IMR-90 (cell line): ENCODE measurements at places on chromosomes 5 and 9. TPM values are rescaled to one million over a fixed set of nuclear protein-coding genes. Genes with fewer than 3 reads are reported as not detected.

DNA sequence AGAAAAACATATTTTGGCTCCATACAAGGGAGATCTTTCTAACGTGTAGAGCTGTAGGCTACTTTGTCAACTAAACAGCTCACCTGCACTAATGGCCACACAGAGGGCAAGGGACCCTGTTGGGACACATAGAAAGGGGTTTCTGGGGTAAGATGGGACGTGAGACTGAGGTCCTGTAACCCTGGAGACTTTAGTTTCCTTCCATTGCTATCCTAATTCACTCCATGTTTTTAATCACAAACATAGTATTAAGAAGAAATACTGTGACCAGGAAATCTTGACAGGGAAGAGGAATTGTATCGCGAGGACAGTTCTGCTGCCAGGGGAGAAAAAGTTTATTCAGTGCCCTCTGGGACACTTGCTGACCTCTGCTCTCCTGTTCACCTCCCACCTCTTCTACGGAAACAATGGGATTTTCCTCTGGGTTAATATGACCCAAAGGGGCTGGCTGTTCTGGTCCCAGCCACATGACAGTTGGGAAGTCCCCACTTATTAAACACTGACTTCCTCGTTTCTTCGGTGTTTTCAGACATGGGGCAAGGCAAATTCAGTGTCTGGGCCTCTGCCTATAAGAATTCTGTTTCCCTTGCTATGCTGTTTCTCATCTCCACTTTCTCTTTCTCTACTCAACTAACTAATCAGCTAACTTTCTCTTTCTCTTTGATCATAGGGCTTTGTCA lies 106.9 kb upstream of the SEMA6A start:
- no peak for DNase-seq
- H3K4me3 ChIP-seq: no peak overlapping the region

The PRSS3 gene
- total RNA-seq: 16.4 and 26.9 TPM in 2 replicates

GRCh38 chr5:1759378-1759970 lies 40.2 kb downstream of the MRPL36 start:
- H3K27ac ChIP-seq: no peak overlapping the region
- no peak for DNase-seq
- H3K4me1 ChIP-seq: no peaks in the 10 kb centered on the region
- H3K27me3 ChIP-seq: peaks cover 17% of the 10 kb centered on the region; the same call in 1 of the 2 replicates

DNA sequence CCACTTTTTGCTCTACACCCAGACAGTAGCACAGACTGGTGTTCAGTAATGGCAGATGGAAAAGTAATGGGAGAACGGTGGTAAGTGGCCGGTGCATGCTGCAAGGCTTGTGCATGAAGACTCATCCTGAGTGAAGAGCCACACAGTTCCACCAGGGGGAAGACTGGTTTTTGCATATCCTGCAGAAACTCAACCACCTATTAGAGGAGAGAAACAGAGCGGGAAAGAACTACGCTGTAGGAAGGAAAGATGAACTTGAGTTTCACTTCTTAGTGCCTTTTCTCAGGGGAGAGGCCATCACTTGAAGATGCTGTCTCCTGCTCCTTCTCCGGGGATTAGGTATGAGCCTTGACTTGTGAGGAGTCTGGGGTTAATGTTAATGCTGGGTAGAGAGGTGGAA lies 9.4 kb upstream of the PRSS3 start:
- H3K4me1 ChIP-seq: peaks cover 4% of the 10 kb centered on the region; the same call in 1 of the 2 replicates
- no peak overlapping the region for H3K4me3 ChIP-seq
- no peak overlapping the region for H3K27ac ChIP-seq
- no peaks in the 10 kb centered on the region for H3K36me3 ChIP-seq
- peak; percentile 28 for DNase-seq
- H3K27me3 ChIP-seq: peaks cover 15% of the 10 kb centered on the region

GRCh38 chr5:120502531-120502930 lies 38.4 kb downstream of the PRR16 start:
- H3K4me1 ChIP-seq: peaks cover 3% of the 10 kb centered on the region; the same call in 1 of the 2 replicates
- no peak overlapping the region for H3K27ac ChIP-seq
- DNase-seq: no peak
- H3K36me3 ChIP-seq: no peaks in the 10 kb centered on the region

DNA sequence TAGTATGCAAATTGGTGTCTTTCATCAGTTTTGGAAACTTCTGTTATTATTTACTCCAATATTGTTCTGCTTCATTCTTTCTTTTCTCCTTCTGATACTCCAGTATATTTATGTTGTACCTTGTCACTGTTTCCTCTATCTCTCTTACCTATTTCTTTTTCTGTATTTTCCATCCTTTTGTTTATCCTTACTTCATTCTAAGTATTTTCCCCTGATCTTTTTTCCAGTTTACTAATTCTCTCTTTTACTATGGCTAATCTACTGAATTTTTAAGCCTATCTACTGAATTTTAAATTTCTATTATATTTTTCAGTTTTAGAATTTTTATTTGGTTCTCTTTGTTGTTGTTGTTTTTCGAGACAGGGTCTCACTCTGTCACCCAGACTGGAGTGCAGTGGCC lies 7.4 kb downstream of the SMIM3 start:
- H3K27me3 ChIP-seq: no peaks in the 10 kb centered on the region
- DNase-seq: no peak
- H3K27ac ChIP-seq: no peak overlapping the region
- H3K36me3 ChIP-seq: no peaks in the 10 kb centered on the region
- peaks cover 30% of the 10 kb centered on the region for H3K4me1 ChIP-seq
- no peak overlapping the region for H3K4me3 ChIP-seq

DNA sequence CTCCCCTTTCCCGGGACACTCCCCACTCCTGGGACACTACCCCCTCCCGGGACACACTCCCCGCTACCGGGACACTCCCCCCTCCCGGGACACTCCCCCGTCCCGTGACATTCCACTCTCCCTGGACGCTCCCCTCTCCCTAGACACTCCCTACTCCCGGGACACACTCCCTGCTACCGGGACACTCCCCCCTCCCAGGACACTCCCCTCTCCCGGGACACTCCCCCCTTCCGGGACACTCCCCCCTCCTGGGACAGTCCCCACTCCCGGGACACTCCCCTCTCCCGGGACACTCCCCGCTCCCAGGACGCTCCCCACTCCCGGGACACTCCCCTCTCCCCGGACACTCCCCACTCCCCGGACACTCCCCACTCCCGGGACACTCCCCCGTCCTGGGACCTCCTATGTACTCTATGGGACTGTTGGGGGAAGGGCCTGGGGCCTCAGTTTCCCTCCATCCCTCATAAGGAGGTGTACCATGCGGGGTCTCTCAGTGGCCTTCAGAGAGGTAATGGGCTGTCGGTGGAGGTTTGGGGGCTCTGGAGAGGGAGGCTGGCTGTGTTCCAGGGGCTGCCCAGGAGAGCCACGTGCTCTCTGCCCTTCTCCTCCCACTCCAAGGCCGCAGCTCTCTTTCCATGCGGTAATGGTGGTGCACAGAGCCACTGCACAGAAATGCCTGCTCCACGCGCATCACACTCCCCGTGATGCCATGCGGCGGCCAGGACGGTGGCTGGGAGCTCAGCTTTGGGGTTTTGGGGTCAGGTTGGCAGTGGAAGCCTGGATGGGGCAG lies 96.2 kb downstream of the RXRA start:
- no peaks in the 10 kb centered on the region for H3K27me3 ChIP-seq
- DNase-seq: no peak
- no peaks in the 10 kb centered on the region for H3K4me1 ChIP-seq
- peaks cover 72% of the 10 kb centered on the region for H3K36me3 ChIP-seq

DNA sequence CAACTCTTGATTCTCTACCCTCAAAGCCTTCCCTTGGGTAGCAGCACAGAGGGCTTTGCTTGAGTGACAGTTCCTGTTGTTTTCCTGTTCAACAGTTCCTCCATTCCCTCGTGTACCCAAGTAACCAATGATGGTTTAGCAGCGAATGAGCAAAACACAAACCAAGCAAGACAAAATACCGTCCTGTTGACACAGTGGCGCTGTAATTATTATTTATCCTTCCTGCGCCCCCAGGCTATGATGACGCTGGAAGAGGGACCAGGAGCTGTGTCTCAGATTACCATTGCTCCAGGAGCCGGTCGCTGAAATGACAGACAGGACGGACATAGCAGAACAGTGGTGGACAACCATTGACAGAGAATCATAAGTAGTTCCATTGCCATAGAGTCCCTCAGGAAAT lies 154.8 kb downstream of the GADD45G start:
- H3K27ac ChIP-seq: no peak overlapping the region
- H3K4me3 ChIP-seq: no peak overlapping the region
- no peaks in the 10 kb centered on the region for H3K36me3 ChIP-seq

DNA sequence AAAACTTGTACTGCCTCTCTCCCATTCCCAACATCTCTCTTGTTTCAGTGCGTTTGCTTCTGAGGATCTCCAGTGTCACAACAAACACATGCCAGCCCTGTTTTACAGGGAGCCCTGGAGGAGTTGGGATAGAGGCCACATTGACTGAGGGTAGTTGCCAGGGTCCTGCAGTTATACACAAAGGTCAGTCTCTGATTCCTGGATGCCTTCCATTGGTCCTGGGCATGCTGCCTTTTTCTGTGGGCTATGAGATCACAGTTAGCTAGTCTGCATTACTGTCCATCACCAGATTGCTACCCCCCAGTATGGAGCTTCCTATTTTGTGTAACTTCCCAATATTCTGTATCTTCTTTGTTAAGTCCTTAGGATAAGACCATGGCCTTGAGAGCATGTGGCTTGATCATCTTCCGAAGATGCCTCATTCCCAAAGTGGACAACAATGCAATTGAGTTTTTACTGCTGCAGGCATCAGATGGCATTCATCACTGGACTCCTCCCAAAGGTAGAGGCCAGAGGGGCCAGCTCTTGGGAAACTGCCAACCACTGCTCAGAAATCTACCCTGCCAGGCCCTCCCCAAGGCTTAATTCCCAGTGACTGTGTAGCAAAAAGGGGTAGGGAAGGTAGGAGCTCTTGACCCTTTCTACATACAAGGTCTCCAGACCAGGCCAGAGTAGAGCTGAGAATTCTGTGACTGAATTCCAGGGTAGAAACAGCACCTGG lies 9.5 kb downstream of the NUDT2 start:
- H3K4me3 ChIP-seq: no peak overlapping the region
- H3K27me3 ChIP-seq: no peaks in the 10 kb centered on the region
- H3K4me1 ChIP-seq: no peaks in the 10 kb centered on the region
- H3K27ac ChIP-seq: no peak overlapping the region
- DNase-seq: no peak

DNA sequence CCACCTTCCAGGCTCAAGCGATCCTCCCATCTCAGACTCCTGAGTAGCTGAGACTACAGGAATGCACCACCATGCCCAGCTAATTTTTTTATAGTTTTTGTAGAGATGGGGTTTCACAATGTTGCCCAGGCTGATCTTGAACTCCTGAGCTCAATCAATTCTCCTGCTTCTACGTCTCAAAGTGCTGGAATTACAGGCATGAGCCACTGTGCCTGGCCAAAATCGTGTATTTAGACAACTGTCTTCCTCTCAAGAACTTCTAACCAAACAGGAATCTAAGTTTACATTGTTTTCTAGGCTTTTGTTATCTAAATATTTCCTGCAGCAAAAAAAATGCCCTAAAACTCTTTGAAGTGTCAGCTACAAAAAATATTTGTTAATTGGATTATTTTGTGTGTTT lies 78.8 kb downstream of the NLN start:
- H3K4me3 ChIP-seq: no peak overlapping the region
- H3K4me1 ChIP-seq: peaks cover 11% of the 10 kb centered on the region
- peaks cover 1% of the 10 kb centered on the region for H3K36me3 ChIP-seq
- no peaks in the 10 kb centered on the region for H3K27me3 ChIP-seq

DNA sequence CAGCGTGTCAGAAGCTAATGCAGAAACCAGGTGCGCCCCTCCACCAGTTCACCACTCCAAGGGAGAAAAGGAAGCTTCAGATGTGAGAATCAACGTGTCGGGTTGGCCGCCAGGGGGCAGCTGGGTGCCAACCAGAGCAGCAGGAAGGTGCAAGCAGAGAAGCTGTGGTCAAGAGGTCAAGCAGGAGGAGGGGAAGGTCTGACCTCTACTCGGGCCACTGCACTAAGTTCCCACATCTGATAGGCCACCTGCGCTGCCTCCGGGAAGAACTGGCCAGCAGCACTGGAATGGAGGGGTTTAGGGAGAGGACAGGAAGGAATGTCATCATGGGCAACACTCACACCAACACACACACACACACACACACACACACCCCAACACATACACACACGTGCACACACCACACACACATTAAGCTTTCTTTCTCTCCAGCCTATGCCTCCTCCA lies 31.4 kb downstream of the ANXA6 start:
- H3K4me3 ChIP-seq: no peak overlapping the region
- peaks cover 2% of the 10 kb centered on the region; the same call in 1 of the 2 replicates for H3K4me1 ChIP-seq
- no peaks in the 10 kb centered on the region for H3K27me3 ChIP-seq
- no peak overlapping the region for H3K27ac ChIP-seq
- DNase-seq: peak; percentile 51
- peaks cover 84% of the 10 kb centered on the region for H3K36me3 ChIP-seq

GRCh38 chr5:89277816-89278215 lies 394.8 kb upstream of the MEF2C start:
- H3K4me1 ChIP-seq: peaks cover 7% of the 10 kb centered on the region; the same call in 1 of the 2 replicates
- peak; percentile 44 for DNase-seq
- H3K36me3 ChIP-seq: no peaks in the 10 kb centered on the region
- H3K27ac ChIP-seq: no peak overlapping the region
- H3K27me3 ChIP-seq: no peaks in the 10 kb centered on the region

The LTC4S gene
- not detected in 2 replicates for total RNA-seq

DNA sequence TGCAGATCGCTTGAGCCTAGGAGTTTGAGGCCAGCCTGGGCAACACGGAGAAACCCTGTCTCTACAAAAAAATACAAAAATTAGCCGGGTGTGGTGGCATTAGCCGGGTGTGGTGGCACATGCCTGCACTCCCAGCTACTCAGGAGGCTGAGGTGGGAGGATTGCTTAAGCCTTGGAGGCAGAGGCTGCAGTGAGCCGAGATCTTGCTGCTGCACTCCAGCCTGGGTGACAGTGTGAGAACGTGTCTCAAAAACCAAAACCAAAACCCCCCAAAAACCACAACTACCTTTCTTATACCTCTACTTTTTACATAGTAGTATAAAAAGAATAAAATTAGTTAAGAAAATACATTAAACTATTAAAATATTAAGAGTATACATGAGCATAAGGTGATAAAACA lies 121.2 kb downstream of the RAPGEF6 start:
- H3K4me1 ChIP-seq: peaks cover 9% of the 10 kb centered on the region
- H3K27ac ChIP-seq: no peak overlapping the region
- no peaks in the 10 kb centered on the region for H3K27me3 ChIP-seq
- DNase-seq: no peak

The ARHGEF28 gene
- 13.9 and 16.0 TPM in 2 replicates for total RNA-seq

GRCh38 chr9:5593904-5594303 lies 35.0 kb upstream of the RIC1 start:
- no peaks in the 10 kb centered on the region for H3K27me3 ChIP-seq
- H3K4me3 ChIP-seq: no peak overlapping the region
- no peak overlapping the region for H3K27ac ChIP-seq
- no peak for DNase-seq
- no peaks in the 10 kb centered on the region for H3K36me3 ChIP-seq

The NMUR2 gene
- not detected in 2 replicates for total RNA-seq

DNA sequence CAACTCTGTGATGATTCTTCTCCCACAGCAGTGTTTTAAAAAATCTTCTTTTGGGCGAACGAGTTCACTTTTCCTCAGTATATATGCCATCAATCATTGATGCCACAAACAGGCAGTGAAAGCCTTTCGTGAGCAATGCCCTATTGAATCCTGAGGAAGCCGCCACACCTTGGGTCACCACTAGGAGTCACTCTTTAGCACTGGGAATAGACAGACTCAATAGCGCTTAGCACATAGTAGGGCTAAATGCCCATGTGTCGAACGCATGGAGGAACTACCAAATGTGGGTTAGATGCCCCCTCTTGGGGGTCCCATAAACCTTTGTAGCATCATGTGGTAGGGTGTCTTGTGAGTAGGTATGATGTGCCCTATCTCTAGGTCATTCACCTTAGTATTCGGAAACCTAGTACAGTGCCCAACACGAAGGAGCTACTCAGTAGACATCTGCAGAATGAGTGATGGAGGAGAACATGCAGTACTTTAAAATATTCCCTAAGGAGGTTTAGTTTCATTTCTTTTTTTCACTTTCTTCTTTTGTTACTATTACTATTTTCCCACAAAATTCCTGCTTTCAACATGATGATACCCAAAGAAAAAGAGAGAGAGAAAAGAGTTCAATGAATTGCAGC lies 603.7 kb downstream of the BNC2 start:
- DNase-seq: no peak
- H3K4me1 ChIP-seq: peaks cover 12% of the 10 kb centered on the region
